ENCODE measurements at places on chromosomes 5 and 9.

DNA sequence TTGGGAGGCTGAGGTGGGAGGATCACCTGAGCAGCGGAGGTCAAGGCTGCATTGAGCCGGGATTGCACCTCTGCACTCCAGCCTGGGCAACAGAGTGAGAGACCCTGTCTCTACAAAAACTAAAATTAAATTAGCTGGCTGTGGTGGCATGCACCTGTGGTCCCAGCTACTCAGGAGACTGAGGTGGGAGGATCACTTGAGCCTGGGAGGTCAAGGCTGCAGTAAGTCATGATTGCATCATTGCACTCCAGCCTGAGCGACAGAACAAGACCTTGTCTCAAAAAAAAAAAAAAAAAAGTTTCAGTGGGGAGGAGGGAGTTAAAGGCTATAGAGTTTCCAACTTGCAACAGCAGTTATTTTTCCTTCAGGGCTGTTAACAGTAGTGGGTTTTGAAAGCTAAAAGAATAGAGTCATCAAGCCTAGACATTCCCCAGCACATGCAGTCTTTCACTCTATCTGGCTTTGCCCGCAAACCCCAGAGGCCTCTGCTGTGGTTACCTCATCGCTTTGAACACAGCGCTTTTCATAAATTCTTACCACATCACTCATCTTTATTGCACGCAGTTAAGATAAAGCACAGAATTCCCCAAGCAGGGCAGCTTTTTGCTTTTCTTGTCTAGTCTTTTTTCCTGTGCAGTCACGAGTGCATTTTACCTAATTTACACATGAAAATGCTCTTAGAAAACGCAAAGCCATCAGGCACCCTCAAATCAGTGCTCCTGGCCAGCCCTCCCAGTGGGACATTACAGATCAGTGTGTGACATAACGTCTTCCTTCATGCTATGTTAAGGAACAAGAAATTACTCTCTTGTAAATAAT, 8.7 kb upstream of the SLC2A8 start:
- H3K4me3 ChIP-seq = no peak overlapping the region
- no peak for DNase-seq
- peaks cover 2% of the 10 kb centered on the region for H3K27me3 ChIP-seq
- H3K36me3 ChIP-seq = no peaks in the 10 kb centered on the region

GRCh38 chr9:127049044-127049443, 73.4 kb downstream of the ANGPTL2 start:
- no peak overlapping the region for H3K4me3 ChIP-seq
- H3K4me1 ChIP-seq = no peaks in the 10 kb centered on the region
- no peak overlapping the region for H3K27ac ChIP-seq
- H3K27me3 ChIP-seq = no peaks in the 10 kb centered on the region

GRCh38 chr5:56610093-56610698, 205.2 kb upstream of the MAP3K1 start:
- H3K4me1 ChIP-seq = no peaks in the 10 kb centered on the region
- no peak for DNase-seq
- no peak overlapping the region for H3K4me3 ChIP-seq

- H3K36me3 ChIP-seq = no peaks in the 10 kb centered on the region
- no peaks in the 10 kb centered on the region for H3K27me3 ChIP-seq
These were observed 348.1 kb downstream of the ELAVL2 start for GRCh38 chr9:23477908-23478307.

DNA sequence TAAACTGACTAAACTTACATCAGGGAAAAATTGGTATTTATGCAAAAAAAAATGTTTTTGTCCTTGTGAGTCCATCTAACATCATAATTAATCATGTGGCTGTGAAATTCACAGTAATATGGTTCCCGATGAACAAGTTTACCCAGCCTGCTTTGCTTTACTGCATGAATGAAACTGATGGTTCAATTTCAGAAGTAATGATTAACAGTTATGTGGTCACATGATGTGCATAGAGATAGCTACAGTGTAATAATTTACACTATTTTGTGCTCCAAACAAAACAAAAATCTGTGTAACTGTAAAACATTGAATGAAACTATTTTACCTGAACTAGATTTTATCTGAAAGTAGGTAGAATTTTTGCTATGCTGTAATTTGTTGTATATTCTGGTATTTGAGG, 16.6 kb upstream of the SRP19 start:
- no peak for DNase-seq
- peaks cover 3% of the 10 kb centered on the region for H3K4me1 ChIP-seq
- H3K27ac ChIP-seq = no peak overlapping the region
- H3K36me3 ChIP-seq = peaks cover 29% of the 10 kb centered on the region
- peaks cover 5% of the 10 kb centered on the region for H3K27me3 ChIP-seq
- no peak overlapping the region for H3K4me3 ChIP-seq

DNA sequence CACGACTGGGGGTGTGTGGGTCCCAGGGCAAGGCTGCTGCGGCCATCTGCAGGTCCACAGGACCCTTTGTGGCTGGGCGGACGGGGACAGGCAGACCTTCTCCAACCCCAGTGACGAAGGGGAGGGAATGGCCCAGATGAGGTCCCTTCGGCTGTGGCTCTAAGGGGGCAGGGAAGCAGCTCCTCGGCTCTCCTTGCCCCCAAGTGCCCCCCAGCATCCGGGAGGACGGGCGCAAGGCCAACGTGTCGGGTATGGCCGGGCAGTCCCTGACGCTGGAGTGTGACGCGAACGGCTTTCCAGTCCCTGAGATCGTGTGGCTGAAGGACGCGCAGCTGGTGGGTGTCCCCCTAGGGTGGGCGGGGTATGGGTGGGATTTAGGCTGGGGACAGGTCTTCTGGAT, 82.8 kb downstream of the HMCN2 start:
- no peaks in the 10 kb centered on the region for H3K36me3 ChIP-seq
- H3K4me1 ChIP-seq = peaks cover 2% of the 10 kb centered on the region
- H3K4me3 ChIP-seq = no peak overlapping the region
- DNase-seq = no peak

GRCh38 chr5:118657576-118657975, 330.8 kb downstream of the DTWD2 start:
- H3K4me1 ChIP-seq = no peaks in the 10 kb centered on the region
- no peak overlapping the region for H3K4me3 ChIP-seq
- no peaks in the 10 kb centered on the region for H3K27me3 ChIP-seq
- no peak overlapping the region for H3K27ac ChIP-seq

DNA sequence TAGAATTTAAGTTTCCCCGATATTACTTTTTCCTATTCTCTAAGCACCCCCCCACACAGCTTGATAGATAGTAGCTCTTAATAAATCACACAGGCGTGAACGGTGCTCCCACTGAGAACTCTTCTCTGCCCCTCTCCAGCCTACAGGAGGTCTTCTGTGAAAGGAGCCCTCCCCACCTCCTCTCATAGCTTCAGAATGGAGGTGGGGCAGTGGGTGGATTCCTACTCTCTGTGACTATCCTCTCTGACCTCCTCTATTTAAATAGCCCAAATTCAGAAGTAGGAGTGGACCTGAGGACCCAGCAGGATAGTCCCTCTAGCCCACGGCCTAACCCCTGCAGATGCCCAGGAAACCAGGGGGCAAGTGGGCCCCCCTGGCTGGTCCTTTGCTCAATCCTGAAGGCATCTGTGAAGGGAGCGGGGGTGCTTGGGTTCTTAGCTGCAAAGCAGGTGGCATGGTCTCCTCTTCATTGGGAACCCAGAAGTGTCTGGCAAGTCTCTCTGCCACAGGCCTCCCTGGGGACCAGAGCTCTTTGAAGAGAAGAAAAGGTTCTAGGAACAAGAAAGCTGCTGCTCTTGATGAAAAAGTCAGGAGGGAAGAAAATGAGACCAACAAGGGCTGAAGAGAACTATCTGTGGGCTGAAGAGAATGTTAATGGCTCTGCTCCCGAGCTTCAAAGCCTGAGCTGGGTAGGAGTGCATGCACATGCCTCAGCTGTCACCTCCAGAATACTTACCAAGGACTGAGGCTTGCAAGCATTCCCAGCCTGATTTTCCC, 21.1 kb upstream of the HSPA9 start:
- peaks cover 4% of the 10 kb centered on the region for H3K27me3 ChIP-seq
- H3K27ac ChIP-seq = peak overlapping the region; percentile 28
- H3K36me3 ChIP-seq = no peaks in the 10 kb centered on the region
- H3K4me1 ChIP-seq = peaks cover 46% of the 10 kb centered on the region
- no peak for DNase-seq

- H3K36me3 ChIP-seq = no peaks in the 10 kb centered on the region
- H3K27ac ChIP-seq = no peak overlapping the region
- peak overlapping the region; percentile 63 for H3K4me3 ChIP-seq
- H3K27me3 ChIP-seq = peaks cover 4% of the 10 kb centered on the region
- DNase-seq = peak; percentile 93
These were observed 22.2 kb upstream of the WWC1 start for GRCh38 chr5:168268949-168269936.

GRCh38 chr5:110092955-110093785, 403.4 kb downstream of the MAN2A1 start:
- H3K27ac ChIP-seq = no peak overlapping the region
- DNase-seq = no peak
- no peaks in the 10 kb centered on the region for H3K4me1 ChIP-seq
- no peaks in the 10 kb centered on the region for H3K36me3 ChIP-seq

DNA sequence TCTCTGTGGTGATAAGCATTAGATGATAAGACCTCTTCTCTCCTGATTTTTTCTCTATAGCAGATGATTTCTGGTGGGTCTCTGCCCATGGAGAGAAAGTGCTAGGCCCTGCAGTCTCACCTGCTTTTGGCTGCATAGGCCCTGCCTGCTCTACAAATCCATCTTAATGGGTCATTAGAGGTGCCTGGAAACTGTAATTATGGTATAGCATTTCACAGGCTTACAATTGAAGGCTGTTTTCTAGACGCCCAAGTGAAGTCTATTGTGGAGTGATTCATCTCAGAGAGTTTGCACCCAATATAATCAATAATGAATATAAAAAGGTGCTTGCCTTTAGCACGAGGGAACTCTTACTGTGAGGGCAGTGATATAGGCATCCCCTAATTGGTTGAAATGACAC, 33.8 kb downstream of the NEUROG1 start:
- no peak overlapping the region for H3K4me3 ChIP-seq
- no peaks in the 10 kb centered on the region for H3K36me3 ChIP-seq
- DNase-seq = no peak

DNA sequence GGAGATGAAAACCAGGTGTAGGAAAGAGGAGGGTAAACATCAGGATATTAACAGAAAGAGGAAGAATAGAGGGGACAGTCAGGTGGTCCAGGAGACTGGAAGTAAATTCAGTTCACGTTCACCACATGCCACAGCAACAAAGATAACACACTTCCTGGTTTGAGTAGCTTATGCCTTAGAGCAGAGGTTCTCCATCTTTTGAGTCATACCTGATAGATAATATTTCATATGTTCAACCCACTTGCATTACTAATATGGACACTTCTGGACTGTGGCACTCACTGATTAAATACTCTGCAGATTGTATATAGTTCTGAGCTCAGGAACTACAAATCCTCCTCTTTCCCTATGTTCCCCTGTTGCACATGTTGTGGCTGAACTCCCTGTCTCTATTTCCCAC, 179.9 kb upstream of the NR3C1 start:
- no peaks in the 10 kb centered on the region for H3K4me1 ChIP-seq
- H3K27ac ChIP-seq = no peak overlapping the region
- no peak for DNase-seq

DNA sequence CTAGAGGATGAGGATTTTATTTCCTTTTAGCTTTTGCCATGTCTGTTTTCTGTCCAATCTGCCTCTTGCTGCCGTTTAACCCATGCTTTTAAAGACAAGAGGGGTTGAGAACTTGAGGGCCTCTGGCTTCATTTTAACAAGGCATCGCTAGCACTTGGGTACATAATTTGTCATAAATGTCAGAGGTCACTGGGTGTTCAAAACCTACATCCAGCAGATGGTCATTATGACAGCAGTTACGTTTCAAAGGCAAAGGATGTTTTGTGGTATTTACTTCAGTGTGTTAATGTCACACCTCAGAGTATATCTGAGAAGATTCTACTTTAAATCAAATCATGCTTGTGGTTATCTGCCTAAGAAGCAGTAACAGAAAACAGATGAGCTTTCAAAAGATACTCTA, 918.3 kb downstream of the NR2F1-AS1 start:
- H3K27ac ChIP-seq = no peak overlapping the region
- no peak overlapping the region for H3K4me3 ChIP-seq
- no peaks in the 10 kb centered on the region for H3K27me3 ChIP-seq
- H3K36me3 ChIP-seq = no peaks in the 10 kb centered on the region

- DNase-seq = peak; percentile 40
- H3K4me3 ChIP-seq = peak overlapping the region; percentile 31
- peak overlapping the region; percentile 21 for H3K27ac ChIP-seq
- no peaks in the 10 kb centered on the region for H3K36me3 ChIP-seq
These were observed 36.6 kb downstream of the NCS1 start for GRCh38 chr9:130208600-130209347.

GRCh38 chr9:130128733-130129431, 43.3 kb upstream of the NCS1 start:
- no peak for DNase-seq
- peaks cover 20% of the 10 kb centered on the region for H3K4me1 ChIP-seq
- H3K36me3 ChIP-seq = no peaks in the 10 kb centered on the region
- H3K27me3 ChIP-seq = peaks cover 1% of the 10 kb centered on the region

DNA sequence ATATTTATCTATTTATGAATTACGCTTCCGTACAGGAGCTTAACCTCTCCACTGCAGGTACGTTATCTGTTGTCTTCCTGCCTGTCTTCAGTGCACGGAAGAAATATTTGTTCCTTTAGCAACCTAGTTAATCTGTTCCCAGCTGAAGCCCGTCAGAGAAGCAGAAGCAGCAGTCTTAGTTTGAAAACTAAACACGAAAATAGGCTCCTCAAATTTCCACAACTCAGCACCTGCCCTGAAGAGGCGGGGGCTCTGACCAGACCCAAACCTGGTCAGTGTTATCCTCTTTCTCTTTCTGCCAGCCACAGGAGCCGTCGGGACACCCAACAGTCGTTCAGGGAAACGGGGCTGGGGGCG, 462 bp downstream of the NUDCD2 start:
- H3K4me1 ChIP-seq = peaks cover 4% of the 10 kb centered on the region
- H3K4me3 ChIP-seq = peak overlapping the region; percentile 99
- H3K36me3 ChIP-seq = peaks cover 4% of the 10 kb centered on the region
- peaks cover 6% of the 10 kb centered on the region for H3K27me3 ChIP-seq
- no peak for DNase-seq

GRCh38 chr9:77158772-77159513, 18.4 kb upstream of the VPS13A start:
- no peak overlapping the region for H3K27ac ChIP-seq
- H3K27me3 ChIP-seq = no peaks in the 10 kb centered on the region
- no peak for DNase-seq
- H3K4me3 ChIP-seq = no peak overlapping the region

DNA sequence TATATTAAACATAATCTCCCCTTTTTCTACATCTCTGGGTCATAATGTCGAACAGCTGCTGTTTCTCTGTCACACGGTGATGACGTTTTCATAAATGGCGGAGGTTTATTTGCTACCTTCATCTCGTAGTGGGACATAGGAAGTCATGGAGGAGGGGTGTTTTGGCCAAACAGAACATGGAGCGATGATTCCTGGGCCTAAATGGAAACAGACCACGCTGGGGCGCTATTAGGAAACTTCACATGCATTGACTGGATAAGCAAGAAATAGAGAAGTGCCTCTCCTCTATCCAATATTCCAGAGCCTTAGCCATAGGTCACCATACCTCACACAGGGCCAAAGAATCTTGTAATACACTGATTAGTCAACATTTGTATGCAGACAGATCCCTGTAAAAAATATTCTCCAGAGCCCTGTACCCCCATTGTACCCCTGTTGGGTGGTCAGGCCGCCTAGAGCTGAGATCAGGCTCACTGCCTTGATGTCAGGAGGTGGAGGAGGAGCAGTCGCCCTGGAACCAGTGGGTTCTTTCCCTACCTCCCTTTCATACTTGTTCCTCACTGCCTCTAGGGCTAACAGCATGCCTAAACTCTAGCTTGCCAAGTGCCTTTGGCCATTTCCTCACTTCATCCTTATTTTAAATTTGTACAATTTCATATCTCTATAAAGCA, 77.8 kb upstream of the SPIN1 start:
- H3K4me3 ChIP-seq = no peak overlapping the region
- peaks cover 3% of the 10 kb centered on the region for H3K4me1 ChIP-seq
- H3K27ac ChIP-seq = no peak overlapping the region
- H3K36me3 ChIP-seq = no peaks in the 10 kb centered on the region
- DNase-seq = no peak

All from glutamatergic neuron (in vitro differentiated cells).